ENCODE measurements at places on chromosomes 2 and 18.

DNA sequence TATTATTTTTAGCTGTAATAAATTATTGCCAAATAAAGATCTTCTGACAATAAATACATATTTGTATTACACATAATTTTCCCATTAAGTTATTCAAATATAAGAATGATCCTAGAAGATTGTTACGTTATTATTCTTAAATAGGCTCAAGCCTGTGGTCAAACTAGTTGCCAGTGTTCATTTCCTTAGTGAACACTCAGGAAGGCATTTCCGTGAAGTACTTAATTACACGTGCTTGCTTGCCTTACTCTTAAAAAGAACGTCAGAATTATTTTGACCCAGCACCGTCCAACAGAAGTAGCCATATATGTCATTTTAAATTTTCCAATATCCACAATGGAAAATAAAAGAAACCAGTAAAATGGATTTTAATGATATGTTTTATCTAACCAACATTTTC lies 249.8 kb downstream of the TXNL1 start:
- no peak for DNase-seq

GRCh38 chr2:145026456-145027455 lies 506.8 kb upstream of the ZEB2 start:
- no peak for DNase-seq

- DNase-seq, result no peak
These were observed 79.5 kb downstream of the POLR1A start for GRCh38 chr2:86025976-86026743.

DNA sequence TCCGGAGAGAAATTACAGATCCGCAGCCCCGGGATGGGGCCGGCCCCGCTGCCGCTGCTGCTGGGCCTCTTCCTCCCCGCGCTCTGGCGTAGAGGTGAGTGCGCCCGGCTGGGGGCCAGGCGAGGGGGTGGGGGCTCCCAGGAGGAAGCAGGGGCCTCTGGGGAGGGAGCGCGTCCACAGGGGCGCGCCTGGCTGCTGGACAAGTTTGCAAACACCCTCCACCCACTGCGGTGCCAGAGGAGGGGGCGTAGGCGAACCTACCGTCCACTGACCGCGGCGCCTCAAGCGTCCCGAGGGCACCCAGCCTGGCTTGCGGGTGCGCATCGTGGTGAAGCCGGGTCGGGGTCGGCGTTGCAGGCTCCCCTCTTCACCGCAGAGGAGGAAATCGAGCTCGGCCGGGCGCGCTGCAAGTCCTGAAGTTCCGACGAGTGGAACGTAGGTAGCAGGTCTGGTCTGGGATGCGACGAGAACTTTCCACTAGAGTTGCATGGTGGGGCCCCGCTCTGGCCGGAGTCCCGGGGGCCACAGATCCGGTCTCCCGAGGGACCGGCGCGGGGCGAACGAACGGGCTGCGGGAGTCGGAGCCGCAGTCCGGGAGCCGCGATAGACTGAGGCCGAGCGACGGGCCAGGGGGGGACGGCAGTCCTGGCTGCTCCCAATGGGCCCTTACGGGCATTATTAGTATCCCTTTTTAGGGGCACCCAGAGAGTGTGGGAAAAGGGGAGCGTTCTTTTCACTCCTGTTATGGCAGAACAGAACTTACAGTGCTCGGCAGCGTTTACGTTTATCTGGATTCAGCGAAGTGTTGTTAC lies 502 bp downstream of the MERTK start:
- DNase-seq, result peak; percentile 51

- DNase-seq, result peak; percentile 15
These were observed 65.9 kb upstream of the AFF3 start for GRCh38 chr2:100208141-100208770.

DNA sequence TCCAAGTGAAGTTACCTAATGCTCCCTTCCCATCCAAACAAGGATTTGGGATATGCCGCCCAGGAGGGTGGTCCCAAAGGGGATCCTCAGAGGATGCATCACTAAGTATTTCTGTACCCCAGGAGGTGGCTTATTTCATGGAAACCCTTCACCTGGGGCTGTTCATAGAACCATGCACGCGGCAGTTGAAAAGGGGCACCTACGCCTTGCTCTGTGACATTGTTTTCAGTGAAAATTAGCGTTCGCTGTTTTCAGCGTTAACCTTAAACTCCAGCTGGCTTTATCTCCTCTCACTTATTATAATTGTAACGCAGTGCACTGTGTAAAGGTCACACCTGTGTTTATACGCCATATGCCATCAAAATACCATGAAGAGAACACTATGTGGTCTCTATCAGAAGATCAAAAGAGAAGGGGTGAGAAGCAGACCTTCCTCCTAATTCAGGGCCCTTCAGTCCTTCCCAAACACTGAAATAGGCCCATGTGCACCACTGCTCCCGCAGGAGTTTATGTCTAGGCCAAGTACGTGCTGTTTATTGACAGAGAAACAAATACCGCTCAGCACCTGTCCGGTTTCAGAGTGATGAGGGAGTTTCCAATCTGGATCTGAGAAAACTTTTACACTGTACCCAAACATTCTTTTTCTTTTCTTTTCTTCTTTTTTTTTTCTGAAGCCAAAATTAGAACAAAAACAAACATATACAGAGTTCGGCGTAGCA lies 162.1 kb downstream of the BCL2 start:
- peak; percentile 85 for DNase-seq

- no peak for DNase-seq
These were observed 67.8 kb downstream of the SRBD1 start for GRCh38 chr2:45543257-45543656.

GRCh38 chr2:152573168-152573567 lies 144.1 kb downstream of the PRPF40A start:
- no peak for DNase-seq

DNA sequence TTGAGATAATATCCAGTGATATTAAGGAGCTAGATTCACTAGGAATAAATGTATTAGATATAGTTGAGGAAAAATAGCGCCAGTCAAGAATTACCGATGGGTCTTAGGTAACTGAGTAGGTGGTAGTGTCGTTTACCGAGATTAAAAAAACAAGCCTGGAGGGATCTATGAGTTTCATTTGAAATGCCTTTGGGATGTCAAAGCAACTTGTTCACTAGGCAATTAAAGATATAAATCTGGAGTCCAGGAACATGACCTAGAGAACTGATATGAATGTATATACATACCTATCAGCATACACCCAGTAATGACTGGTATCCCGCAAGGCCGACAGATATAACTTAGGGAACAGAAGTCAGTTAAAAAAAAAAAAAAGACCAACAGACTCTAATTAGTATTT lies 29.2 kb upstream of the MAP4K3 start:
- no peak for DNase-seq

- no peak for DNase-seq
These were observed 56.3 kb downstream of the DNMT3A start for GRCh38 chr2:25285265-25286024.
